ENCODE measurements at places on chromosomes 4 and X. TPM values are rescaled to one million over a fixed set of nuclear protein-coding genes. Genes with fewer than 3 reads are reported as not detected.

- DNase-seq = no peak
Observed at GRCh38 chrX:79270401-79270800, 96.7 kb downstream of the ITM2A start.

Gene ENAM
- polyA plus RNA-seq = 0.57 TPM

DNA sequence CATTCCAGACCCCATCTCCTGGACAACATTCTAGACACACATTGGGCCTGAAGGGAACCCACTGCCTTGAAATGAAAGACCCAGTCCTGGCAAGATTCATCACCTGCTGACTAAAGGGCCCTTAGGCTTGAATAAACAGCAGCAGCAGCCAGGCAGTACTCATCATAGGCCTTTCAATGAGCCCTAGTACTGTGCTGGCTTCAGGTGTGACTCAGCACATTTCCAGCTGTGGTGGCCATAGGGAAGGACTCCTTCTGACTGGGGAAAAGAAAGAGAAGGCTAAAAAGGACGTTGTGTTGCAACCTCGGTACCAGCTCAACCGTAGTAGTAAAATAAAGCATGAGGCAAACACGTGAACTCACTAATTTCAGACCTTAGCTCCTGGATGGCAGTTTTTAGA lies 344.0 kb downstream of the ACTRT1 start:
- no peak for DNase-seq

Gene PABPC1L2A
- not detected for polyA plus RNA-seq

All from pancreas (tissue), 10 donors.